ENCODE measurements at places on chromosomes 11 and 22.

- DNase-seq = no peak
These were observed 1.9 kb downstream of the GRAMD4 start for GRCh38 chr22:46622081-46622521.

DNA sequence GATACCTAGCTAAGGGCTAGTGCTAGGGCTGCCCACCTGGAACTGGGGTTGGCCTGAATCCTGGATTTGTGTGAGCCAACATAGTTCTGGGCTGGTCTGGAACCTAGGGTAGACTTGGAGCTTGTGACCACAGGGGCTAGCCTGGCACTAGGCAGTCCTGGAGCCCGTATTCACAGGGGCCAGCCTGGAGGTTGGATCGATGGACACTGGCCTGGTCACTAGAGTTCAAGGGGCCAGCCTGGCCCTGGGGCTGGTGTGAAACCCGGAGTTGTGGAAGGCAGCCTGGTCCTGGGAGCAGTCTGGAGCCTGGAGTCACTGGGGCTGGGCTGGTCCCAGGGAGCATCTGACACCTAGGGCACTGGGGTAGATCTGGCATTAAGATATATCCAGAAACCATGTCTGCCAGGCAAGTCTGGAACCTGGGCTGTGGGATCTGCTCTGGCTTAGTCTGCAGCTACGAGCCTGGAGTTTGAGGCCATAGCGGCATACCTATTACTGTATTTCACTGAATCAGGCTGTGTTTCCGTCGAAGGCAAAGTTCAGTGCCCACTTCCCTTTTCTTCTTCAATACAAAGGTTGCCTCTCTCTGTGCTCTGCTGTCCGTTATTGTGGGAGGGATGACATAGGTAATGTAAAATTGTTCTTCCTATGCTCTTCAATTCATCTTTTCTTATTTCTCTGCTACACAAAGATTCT, 9.1 kb upstream of the GLYATL1B start:
- DNase-seq = no peak

DNA sequence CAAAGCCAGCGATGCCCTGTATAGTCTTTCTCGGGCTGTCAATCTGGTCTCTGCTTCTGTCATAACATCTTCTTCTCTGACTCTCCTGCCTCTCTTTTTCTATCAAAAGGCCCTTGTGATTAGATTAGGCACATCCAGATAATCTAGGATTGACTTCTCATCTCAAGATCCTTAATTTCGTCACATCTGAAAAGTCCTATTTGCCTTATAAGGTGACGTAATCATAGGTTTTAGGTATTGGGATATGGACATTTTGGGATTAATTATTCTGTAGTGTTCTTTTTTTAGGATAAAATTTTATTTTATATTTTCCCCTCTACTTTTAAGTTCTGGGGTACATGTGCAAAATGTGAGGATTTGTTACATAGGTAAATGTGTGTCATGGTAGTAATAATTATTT, 480.8 kb upstream of the CCDC90B start:
- no peak for DNase-seq

- no peak for DNase-seq
These were observed 34.5 kb upstream of the DGCR6L start for GRCh38 chr22:20354238-20354975.

GRCh38 chr22:36291831-36292740, 39.2 kb downstream of the APOL1 start:
- no peak for DNase-seq

DNA sequence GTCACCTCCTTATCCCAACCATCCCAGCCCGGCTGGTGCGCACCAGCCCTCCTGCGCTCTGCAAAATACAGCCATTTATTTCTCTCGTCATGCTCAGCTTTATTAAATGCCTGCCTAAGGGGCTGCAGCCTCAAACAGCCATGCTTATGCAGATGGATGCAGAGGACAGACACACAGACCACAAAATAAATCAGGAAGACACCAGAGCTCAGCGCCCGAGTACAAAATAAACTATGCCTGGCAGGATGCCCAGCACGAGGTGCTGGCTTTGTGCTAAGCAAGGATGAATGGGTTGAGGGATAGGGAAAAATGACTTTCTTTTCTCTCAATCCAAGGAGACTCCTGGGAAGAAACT, 70.5 kb downstream of the RPUSD4 start:
- DNase-seq = no peak

GRCh38 chr11:130527636-130528297, 79.3 kb downstream of the ADAMTS15 start:
- no peak for DNase-seq

DNA sequence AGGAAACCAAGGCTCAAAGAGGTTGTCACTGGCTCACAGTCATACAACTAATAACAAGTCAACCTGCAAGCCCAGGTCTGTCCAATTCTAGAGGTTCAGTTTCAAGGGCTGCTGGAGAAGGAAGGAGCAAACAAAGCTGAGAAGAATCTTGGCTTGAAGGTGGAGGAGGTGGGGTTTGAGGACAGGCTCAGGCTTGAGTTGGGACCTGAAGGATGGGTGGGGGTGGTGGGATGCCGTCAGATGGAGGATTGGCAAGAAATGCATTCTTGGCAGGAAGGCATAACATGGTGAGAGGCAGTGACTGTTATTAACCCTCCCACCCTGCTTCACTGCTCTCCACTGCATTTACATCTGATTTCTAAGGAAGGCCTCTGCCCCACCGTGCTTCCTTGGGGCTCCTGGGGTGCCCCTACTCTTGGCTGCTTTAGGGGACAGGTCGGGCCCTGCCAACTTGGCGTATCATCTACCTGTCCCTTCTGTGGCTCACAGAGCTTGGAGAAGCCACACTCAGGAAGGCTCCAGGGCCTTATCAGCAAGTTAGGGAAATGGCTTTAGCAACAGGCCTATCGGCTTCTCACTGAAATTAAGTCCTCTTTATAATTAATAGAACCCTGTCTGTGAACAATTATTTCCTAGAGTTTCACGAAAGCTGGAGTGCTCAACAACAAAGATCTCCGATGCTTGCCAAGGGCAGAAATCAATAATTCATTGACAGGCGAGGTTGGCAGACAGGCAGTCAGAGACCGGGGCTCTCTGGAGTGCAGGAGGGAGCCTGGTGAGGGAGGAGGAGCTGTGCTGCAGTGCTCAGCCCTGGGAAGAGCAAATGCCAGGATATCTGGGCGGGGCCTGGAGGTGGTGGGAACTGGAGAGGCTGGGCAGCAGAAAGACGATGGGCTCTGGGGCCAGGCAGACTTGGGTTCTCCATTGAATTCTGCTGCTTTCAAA, 84.9 kb upstream of the NARS2 start:
- DNase-seq = no peak

DNA sequence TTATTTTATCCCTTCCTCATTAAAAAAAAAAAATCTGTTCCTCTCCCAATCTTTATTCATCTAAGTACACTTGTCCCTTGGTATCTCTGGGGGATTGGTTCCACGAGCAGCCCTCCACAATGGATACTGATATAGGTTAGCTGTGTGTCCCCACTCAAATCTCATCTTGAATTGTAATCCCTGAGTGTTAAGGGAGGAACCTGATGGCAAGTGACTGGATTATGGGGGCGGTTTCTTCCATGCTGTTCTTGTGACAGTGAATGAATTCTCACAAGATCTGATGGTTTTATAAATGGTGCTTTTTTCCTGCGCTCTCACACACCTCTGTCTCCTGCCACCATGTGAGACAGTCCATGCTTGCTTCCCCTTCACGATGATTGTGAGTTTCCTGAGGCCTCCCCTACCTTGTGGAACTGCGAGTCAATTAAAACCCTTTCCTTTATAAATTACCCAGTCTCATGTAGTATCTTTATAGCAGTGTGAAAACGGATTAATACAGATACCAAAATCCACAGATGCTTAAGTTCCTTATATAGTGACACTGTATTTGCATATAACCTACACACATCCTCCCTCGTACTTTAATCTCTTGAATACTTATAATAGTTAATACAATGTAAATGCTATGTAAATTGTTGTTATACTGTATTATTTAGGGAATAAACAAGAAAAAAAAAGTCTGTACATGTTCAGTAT, 62.0 kb downstream of the PACS1 start:
- DNase-seq = no peak

DNA sequence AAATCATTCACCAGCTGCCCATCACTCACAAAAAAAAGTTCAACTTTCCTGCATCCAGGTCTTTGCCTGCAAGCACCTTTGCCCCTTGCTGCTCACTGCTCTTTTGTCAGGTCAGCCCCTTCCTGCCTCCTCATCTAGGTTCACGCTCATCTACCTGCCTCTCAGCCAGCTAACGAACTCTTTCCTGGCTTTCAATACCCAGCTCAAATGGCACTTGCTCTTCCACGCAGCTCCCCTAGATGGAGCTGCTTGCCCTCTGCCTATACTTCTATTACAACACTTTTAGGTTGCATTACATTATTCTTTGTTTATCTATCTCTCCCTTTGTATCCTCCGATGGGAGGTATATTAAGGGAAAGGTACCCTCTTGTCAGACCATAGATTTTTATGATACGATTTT, 78.9 kb upstream of the TBCEL start:
- DNase-seq = no peak

DNA sequence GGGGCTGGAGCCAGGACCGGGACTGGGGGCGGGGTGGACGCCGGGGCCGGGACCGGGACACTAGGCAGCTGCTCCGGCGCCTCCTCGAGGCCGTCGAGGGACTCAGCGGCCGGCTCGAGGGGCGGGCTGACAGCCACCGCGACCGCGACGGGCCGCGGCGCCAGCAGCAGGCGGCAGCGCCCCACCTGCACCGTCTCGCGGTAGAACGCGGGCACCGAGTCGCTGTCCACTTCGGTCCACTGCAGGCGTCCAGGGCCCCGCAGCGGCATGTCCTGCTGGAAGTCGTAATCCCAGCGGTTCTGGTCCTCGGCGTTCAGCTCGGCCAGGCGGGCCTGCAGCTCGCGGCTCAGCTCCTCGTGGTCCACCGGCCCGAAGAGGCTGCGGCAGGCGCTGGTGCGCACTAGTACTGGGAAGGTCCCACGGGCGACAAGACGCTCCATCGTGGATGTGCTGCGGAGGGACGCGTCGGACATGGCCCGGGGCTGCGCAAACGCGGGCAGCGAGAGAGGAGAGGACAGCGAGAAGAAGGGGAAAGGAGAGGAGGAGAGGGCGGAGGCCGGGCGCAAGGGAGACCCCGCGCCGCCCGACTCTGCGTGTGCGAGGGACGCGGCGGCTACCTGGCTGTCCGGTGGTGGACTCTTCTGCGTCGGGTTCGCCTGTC, 428 bp downstream of the CDKN1C start:
- DNase-seq = no peak

DNA sequence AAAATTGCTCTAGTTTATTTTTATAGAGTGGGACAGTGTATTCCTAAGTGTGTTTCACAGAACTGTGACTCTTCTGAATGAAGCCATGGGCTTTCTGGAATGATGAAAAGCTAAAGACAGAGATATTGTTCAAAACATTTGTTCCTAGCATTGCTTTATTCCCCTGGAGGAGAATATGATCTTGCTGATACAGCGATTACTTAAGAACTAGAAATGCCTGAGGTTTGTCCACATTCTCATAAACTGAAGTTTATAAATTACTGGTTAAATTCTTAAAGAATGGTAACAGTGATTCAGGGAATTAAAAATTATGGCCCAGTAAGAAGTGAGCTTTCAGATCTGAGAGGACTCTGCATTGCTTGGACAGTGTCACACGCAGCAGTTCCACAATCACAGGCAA, 690.3 kb downstream of the FAM181B start:
- no peak for DNase-seq

- DNase-seq = no peak
These were observed 330.9 kb downstream of the CNTN5 start for GRCh38 chr11:99351624-99352023.
